ENCODE measurements at places on chromosomes 4 and X.

GRCh38 chr4:151885123-151885522, 124.3 kb upstream of the GATB start:
- DNase-seq: no peak

GRCh38 chr4:167544391-167544790, 310.1 kb upstream of the SPOCK3 start:
- no peak for DNase-seq

DNA sequence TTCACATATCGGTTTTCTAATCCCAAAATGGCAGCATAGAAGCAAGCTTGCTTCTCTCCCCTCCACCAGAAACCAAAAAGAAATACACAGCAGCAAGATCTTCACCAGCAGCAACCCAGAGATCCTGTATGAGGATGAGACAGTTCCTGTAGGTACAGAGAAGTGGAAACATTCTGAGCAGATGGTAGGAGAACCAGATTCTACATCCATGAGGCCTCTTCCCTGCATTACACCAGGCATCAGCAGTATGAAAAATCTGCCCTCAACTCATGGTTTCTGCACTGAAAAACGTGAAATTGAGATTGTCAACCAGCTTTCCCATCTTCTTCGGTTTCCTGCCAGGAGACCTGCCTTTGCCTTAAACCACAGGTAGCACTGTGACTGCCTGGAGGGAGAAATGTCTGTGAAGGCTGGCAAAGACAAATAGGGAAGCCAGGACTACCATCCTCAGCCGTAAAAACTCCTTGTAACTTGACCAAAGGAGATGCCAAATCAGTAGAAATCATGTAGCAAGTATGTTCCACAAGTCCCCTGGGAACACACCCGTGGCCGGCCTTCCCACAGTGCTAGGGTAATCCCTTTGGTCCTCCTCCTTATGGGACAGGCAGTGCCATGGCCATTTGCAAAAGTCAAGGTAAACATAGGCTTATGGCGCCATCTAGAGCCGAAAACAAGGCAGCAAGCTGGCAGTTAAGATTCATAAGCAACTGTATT, 24.0 kb upstream of the MTHFD2L start:
- DNase-seq: peak; percentile 8

- no peak for DNase-seq
Observed at GRCh38 chr4:25446611-25447010, 69.5 kb downstream of the ANAPC4 start.

GRCh38 chr4:30191902-30192301, 528.3 kb upstream of the PCDH7 start:
- DNase-seq: no peak

GRCh38 chrX:68686097-68686977, 38.9 kb downstream of the STARD8 start:
- DNase-seq: peak; percentile 6

DNA sequence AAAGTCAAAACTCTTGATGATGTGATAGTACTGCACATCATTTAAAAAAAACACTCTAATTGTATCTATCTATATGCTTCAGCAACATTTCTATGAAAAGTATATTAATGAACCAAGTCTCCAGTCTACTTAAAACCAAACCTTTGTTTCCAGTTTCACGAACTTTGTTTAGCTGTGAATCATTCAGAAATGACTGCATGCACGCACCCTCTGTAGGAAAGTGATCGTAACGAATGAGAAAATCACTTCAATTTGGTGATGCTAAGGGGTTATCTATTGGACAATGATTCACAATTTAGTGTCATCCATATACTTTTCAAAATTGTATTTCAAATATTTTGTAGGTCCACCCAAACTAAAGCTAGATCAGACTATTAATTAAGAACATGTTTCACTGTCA, 157.6 kb downstream of the KLHL13 start:
- DNase-seq: no peak

- no peak for DNase-seq
Observed at GRCh38 chr4:66073961-66074360, 403.7 kb upstream of the EPHA5 start.

GRCh38 chrX:75086731-75087195, 69.3 kb downstream of the ABCB7 start:
- no peak for DNase-seq

GRCh38 chrX:2867206-2867605, 38.5 kb downstream of the GYG2 start:
- DNase-seq: no peak

DNA sequence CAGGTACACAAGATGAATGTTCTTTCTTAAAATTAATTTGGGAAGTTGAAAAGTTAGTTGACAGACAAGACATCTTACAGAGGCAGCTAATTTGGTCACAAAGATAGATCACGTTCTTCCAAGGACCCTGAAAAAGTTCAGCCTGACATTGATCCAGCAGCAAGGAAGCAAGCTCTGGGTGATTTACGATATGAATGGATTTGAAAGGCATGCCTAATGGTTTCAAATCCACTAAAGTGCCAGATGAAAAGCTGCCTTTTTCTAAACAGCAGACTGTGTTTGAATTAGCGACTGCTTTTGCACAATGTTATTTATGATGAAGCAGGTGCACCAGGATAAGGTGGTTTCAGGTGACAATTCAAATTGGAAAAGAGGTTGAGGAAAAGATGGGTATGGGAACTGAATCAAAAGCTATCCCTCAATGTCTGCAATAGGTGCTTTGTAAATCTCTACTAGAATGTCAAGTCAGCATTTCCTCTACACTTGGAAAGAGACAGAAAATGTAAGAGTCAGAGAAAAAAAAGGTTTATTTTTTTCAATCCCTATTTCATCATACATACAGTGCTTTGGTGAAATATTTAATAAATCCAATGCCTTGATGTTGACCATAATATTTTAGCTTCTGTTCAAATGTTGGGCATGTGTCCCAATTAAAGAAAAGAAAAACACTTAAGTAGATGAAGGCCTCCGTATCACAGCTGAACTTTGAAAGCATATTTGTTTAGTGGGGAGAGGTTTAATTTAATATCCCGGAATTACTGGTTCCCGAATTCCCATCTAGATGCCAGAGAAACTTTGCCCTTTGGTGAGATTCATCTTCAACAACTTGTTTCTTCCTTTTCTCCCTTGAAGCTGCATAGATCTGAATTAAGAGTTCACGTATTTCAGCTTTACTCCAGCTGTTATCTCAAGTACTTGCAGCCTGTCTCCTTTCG, 6.0 kb downstream of the RASGEF1B start:
- DNase-seq: no peak

- DNase-seq: no peak
Observed at GRCh38 chr4:134178706-134179105, 22.9 kb downstream of the PABPC4L start.

DNA sequence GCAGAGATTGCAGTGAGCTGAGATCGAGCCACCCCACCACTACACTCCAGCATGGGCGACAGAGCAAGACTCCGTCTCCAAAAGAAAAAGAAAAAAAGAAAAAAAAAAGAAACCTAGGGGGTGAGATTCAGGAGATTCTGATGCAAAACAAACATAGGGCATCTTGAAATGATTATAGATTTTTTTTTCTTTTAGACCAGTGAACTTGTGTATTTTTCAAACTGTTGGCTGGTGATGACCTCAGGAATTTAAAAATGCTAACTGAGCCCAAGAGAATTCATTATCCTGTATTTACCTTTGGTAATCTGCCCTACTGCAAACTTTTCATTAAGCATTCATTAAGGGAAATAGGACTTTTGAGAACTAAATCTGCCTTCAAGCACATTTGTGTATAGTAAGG, 20.6 kb downstream of the ATP10D start:
- DNase-seq: no peak

GRCh38 chr4:139419388-139419914, 34.5 kb upstream of the RAB33B start:
- no peak for DNase-seq

DNA sequence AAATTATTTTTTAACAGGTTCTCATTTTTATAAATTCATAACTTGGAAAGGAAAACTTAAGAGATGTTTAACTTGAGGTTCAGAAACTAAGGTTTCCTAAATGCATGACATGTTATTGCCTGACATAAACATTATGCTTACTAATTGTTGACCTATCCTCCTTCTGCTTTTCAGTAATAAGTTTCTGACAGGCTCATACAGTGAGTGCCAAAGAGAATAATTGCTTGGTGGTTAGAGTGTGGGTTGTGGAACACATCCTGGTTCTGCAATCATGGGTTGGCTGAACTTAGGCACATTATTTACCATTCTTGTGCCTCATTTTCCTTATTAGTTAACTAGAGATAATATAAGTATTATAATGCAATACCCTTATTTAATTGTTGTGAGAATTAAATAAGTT, 56.5 kb downstream of the BMPR1B start:
- no peak for DNase-seq

- no peak for DNase-seq
Observed at GRCh38 chr4:113840861-113841260, 79.3 kb upstream of the CAMK2D start.

DNA sequence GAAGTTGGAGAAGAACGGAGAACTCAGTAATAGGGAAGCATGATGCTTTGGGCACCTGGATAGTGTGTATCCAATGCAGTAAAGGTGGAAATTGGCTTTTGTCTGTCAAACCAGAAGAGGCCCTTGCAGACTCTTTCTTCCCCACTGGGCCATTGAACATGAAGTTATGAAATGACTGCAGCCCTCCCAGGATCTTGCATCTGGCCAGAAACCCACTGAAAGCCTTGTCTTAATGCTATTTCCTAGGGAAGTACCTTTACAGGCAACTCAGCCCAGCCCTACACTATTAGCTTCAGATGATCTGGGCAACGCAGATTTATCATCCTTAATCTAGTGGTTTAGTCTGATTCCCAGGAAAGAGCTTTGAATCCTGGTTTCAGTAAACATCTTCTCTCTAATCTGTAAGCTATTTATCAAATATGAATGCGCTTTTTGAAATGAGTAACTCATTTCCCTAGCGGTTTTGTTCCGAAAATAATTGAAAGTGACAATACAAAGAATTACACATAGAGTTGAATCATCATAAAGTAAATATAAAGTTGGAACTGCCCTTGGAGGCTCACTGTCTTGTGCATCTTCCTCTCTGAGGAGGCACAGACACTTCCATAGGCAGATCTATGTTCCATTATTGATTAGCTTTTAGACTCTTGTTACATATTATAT, 464.1 kb downstream of the IDS start:
- DNase-seq: no peak

DNA sequence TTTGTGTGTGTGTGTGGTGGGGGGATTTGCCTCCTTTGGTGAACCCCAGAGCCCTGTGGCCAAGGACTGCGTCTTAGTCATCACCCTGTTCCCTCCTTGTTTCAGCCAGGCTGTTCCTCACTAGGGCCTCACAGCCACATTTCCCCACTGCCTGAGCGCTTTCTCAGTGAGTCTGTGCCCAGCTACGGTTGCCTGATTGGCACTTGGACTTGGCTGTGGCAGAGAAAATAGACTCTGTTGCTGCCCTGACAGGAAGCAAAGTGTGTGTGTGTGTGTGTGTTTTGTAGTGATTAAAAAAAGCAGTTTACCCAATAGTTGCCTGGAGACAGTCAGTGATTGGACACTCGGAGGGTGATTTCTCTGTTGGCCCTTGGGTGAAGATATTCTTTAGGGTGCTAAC, 113.0 kb downstream of the UCHL1 start:
- DNase-seq: no peak

GRCh38 chr4:126986828-126987227, 645.9 kb upstream of the INTU start:
- DNase-seq: no peak

DNA sequence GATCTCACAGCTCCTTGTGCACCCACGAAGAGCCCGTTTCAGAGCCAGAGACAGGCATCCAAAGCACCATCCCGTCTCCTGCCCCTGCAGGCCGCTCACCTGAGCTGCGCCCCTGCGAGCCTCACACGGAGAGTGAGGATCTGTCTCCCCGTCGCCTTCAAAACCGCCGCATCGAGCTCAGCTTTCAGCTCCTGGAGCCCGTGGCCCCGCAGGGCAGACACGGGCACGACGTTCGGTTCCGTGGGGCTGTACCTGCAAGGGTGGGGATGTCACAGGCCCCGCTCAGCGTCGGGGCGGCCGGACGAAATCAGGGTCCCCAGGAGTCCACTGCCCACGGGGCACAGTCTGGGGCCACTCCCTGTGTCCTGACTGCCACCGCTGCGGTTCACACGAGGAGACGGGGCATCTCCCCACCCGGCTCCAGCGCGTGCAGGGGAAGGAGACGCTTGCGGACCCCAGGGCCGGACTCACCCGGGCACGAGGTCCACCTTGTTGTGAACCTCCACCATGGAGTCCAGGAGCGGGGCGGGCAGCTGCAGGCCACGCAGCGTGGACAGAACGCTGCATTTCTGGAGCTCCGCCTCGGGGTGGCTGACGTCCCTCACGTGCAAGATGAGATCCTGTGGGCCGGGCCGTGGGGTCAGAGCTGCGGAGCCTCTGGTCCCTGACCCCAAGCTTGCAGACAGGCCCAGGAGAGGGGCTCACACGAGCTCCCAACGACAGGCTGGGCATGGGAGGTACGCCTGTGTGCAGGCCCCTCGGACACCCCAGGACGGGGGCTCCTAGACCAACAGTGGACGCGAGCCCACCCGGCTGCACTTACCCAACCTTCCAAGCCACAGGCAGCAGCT, 11.1 kb downstream of the GTPBP6 start:
- no peak for DNase-seq

- DNase-seq: no peak
Observed at GRCh38 chr4:179709961-179710624, 2267.9 kb upstream of the AGA start.

DNA sequence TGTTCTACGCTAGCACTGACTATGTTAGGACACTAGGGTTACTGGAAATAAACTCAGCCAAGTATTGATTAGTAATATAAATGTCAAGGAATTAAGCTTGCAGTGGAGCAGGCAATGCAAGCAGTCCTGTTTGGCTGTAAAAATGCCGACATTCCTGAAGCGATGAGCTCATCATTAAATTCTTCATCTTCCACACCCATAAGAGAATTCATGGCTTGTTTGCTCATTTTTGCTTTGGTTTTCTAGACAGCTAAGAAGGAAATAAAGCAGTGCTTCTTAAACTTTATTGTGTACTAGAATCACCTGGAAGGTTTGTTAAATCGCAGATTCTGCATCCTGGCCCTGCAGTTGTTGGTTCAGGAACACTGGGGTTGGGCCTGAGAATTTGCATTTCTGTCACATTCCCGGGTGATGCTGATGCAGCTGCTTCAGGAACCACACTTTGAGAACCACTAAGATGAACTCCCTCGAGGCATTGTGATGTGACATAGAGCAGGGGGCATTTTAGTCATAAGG, 17.8 kb downstream of the ANXA3 start:
- no peak for DNase-seq

DNA sequence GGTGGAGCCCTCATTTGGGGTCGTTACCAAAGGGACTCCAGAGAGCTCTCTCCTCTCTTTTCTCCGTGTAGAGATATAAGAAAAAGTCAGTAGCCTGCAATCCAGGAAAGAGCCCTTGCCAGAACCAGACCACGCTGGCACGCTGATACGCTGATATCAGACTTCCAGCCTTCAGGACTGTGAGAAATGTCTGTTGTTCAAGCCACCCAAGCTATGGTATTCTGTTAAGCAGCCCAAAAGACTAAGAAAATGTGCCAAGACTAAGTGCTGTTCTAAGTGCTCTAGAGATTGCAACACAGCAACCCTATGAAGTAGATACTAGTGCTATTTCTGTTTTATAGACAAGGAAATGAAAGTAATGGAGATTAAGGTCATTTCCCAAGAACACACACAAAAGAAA, 205.7 kb downstream of the CAMK2D start:
- no peak for DNase-seq

GRCh38 chrX:46328133-46328532, 217.1 kb downstream of the ZNF674 start:
- no peak for DNase-seq

Measured in germinal center (tissue), 1 donor.